ENCODE measurements at places on chromosomes 3 and 15.

DNA sequence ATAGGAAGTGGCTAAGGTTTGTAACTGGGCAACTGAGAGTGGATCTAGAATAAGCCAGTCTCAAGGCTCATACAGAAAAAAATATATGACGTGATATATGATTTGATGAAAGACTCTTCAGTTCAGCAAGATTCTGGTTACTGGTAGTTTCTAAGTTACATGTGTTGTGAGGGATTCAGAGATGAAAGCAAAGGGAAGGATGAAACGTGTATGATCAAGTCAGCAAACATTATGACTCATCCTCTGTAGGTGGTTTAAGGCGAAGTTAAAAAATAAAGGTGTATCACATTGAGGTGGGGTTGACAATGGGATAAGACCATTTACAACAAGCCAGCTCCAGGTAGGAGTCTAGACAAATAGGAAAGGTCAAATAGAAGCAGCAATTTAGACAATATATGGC, 16.2 kb downstream of the TERC start:
- no peak for DNase-seq

DNA sequence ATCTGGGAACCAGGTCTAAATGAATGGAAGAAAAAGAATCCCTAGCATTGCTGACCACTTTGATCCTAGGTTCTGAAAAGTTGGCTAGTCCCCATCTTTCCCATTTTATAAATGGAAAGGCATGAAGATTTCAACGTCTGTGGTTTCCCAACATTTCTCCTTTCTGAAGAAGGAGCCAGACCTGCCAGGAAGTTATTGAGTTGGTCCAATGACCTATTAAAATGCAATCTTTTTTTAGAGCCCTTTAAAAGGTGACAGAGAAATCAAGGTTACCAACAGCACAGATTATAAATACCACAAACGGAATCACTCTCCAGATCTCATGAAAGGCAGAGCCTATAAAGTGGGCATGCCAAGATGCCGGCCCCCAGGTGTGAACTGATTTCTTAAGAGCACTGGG, 505.6 kb upstream of the THBS1 start:
- DNase-seq = no peak

- DNase-seq = peak; percentile 47
Observed at GRCh38 chr3:107969994-107970819, 120.6 kb downstream of the CD47 start.

- DNase-seq = peak; percentile 68
Observed at GRCh38 chr3:67558426-67558825, 96.0 kb downstream of the SUCLG2 start.

DNA sequence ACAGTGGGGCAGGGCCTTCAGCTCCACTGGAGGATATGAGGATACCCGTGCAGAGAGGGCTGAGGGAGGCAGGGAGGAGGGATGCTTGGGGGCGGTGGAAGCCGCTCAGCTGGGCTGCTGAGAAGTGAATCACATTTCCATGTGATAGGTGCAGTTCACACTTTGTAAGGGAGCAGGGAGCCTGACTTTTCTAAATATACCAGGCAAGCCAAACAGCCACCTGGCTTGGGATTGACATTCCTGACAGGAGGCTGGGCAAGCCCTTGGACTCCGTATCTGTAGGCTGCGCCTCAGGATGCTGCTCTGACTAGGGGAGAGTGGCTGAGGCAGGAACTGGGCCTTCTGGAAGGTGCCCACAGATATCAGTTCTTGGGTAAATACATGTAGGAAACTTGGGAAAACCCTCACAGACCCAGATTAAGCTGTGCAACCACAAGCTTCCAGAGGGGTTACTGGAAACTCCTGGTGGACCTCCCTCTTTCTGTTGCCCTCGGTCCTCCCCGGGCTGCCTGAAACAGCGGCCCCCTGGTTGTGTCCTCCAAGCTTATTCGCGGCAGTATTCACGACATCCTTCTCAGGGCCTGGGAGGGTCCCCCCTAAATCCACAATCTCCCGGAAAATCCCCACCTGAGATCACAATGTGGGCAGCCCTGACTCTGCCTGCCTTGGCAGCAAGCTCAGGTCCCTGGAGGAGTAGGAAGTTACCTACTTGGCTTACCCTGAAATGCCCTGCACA, 33.0 kb upstream of the ADCY5 start:
- no peak for DNase-seq

DNA sequence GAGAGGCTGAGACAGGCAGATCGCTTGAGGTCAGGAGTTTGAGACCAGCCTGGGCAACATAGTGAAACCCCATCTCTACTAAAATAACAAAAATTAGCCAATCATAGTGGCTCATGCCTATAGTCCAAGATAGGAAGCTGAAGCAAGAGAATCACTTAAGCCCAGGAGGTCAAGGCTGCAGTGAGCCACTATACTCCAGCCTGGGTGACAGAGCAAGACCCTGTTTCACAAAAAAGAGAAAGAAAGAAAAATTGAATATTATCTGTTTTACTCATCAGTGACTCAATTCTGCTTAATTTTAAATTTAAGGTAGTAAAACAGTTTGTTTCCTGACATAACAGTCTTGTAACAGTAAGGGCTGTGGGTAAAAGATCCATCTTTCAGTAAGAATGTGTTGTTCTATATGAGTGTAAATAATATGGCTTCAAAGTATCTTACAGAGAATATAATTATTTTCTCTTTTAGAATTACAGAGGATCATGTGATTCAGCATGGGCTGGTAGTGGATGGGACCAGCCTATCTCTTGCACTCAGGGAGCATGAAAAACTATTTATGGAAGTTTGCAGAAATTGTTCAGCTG, 85.8 kb downstream of the ATP11B start:
- no peak for DNase-seq

- no peak for DNase-seq
Observed at GRCh38 chr3:106643684-106644161, 733.5 kb upstream of the CCDC54 start.

GRCh38 chr15:72562878-72563277, 88.7 kb downstream of the ARIH1 start:
- DNase-seq = no peak

DNA sequence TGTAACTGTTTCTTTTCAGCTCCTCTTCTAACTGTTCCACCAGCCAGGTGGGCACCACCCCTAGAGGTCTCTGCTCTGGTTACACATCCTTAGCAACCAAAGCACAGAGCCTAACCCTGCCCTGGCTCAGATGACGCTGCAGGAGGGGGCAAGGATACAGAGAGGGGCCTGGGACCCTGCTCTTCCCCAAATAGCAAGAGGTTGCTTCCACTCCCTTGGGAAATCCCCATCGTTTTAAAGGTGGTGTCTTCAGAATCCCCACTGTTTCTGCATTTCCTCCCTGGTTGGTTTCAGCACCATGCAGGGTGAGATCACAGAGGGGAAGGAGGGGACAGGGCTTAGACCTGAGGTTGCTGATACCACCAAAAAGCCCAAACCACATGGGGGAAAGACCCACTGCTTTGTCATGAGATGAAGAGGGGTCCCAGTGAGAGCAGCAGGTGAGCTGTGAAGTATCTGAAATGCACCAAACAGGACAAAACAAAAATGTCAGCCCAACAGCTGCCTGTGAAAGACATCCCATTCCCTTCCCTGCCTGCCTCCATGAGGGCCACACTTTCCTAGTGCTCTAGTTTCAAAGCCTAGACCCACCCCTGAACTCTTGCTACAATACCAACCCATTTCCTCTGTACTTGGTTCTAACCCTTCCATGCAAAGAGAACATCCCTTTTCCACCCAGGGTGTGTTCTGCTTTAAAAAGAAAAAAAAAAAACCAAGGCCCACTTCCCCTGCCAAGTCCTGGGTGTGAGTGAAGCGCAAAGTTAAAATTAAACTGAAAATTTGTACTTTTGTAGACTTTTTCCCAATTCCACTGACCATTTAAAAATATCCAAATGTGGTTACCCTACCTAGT, 29.0 kb downstream of the ANP32A start:
- no peak for DNase-seq

DNA sequence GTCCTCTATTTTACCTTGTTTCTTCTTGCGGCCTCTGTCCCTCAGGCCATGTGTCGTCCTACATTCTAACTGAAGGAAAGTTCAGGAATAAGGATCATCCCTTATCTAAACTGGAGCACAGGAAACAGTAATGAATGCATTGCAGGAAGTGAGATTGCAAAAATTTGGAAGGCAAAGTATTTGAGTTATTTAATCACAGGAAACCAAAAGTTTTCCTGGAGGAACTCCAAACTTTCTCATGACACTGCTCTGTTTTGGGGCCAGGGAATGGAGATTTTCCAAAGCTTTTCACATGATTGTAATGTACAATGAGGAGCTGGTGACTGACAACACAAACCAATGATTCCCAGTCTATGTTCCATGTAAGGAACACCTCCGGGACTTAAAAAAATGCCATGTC, 57.8 kb upstream of the PLSCR4 start:
- peak; percentile 63 for DNase-seq

DNA sequence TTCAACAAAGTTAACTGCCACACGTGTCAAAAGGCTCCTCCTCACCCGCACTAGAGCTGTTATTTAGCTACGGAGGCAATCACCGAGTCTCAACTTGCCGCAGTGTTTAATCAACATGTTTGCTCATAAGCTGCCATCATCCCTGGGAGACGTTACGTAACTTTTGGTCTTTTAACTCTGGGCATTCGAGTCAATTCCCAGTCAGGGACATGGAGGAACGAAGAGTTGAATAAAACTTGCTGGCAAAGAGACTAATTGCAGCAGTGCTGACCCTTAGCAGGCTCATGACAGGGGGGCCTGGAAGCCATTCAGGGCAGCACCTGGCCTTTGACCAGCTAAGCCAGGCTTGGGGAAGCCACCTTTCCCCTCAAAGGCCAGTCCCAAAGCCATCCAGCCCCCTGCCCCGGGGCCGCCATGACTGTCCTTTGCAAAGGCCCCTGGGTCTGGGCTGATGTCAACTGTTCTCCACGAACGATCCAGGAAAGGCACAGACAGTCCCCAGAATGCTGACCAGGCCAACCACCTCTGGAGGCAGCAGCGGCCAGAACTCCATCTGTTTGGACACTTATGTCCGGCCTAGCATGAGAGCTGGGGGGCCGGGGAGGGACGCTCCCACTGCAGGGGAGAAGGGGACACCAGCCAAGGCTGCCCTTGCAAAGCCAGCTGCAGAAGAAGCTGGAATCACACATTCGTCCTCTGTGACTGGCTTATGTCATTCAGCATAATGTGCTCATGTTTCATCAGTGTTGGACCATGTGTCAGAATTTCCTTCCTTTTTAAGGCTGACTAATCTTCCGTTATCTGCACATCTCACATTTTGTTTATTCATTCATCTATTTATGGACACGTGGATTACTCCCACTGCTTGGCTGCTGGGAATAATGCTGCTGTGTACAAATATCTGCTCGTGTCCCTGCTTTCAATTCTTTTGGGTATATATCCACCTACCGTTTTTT, 43.7 kb downstream of the PCSK6 start:
- DNase-seq = peak; percentile 90

- no peak for DNase-seq
Observed at GRCh38 chr3:157763644-157764043, 260.4 kb upstream of the VEPH1 start.

DNA sequence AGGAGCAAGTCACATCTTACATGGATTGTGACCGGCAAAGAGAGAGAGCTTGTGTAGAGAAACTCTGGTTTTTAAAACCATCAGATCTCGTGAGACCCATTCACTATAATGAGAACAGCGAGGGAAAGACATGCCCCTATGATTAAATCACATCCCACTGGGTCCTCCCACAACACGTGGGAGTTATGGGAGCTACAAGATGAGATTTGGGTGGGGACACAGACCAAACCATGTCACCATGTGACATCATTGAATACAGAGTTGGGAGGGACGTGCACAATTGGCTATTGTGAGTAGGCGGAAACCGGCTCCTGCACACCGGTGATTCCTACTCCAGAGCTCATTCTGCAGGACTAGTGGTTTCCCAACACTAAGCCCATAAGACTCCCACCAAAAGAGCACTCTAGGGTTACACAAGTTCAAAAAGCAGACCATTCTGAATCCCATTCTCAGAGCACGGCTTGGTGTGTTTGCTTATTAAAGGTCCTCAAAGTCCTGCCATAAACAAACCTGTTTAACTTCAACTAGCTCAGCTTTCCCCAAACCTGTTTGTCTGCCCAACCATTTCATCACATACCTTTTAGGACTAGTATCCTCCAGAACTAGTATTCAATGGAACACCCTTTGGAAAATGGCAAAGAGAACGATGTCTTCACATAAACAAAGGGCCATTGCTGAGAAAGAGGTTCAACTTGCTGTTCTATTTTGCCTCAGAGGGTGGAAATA, 167.6 kb downstream of the TLE3 start:
- DNase-seq = no peak

- DNase-seq = no peak
Observed at GRCh38 chr3:53585627-53586026, 91.2 kb downstream of the CACNA1D start.

- DNase-seq = peak; percentile 64
Observed at GRCh38 chr3:156816794-156817645, 9.1 kb upstream of the LEKR1 start.

- DNase-seq = no peak
Observed at GRCh38 chr3:140051019-140051957, 116.3 kb downstream of the CLSTN2 start.

DNA sequence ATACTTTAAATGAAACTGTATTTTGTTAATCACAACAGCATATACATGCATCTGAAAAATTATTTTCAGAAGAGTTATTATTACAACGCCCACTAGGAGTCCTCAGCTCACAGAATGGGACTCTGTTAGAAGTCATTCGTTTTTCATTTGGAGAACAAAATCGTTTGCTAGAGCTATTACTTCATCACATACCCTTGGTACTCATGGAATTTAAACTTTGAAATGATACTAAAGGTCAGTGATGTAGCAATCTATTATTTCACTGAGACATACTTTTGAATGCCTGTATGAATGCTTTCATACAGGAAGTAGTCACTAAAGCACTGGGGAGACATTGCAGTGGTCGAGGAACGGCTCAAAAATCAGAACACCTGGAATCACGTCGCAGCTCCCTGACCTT, 198.1 kb downstream of the MBNL1 start:
- peak; percentile 92 for DNase-seq

GRCh38 chr15:37109872-37110572, 9.7 kb upstream of the MEIS2 start:
- no peak for DNase-seq

GRCh38 chr3:48631516-48632448, 3.5 kb downstream of the SLC26A6 start:
- DNase-seq = no peak

DNA sequence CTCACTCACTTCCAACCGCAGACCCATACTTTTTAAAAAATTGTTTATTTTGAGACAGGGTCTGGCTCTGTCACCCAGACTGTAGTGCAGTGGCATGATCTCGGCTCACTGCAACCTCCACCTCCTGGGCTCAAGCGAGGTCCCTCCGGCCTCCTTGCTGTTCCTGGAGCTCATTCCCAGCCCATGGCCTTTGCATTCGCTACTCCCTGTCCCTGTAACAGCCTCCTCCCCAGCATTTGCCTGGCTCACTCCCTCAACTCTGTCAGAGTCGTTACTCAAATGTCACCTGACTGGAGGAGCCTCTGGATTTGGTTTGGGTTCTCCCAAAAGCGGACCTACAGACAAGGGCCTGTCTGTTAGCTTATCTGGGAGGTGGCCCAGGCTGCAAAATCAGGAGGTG, 432.6 kb upstream of the PROK2 start:
- no peak for DNase-seq

DNA sequence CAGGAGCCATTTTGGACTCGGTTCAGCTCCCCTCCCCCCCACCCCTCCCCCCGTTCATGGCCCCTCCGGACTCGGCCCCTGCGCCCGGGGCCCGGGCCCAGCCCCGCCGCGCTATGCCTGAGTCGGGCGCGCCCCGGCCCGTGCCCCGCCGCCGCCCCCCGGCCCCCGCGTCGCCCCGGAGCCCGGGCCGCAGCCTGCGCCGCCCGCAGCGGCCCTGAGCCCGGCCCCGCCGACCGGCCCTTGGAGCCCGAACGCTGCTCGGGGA, 155 bp downstream of the ACVR2B start:
- DNase-seq = no peak
